ENCODE measurements at places on chromosomes 5 and 9. TPM values are rescaled to one million over a fixed set of nuclear protein-coding genes. Genes with fewer than 3 reads are reported as not detected.

DNA sequence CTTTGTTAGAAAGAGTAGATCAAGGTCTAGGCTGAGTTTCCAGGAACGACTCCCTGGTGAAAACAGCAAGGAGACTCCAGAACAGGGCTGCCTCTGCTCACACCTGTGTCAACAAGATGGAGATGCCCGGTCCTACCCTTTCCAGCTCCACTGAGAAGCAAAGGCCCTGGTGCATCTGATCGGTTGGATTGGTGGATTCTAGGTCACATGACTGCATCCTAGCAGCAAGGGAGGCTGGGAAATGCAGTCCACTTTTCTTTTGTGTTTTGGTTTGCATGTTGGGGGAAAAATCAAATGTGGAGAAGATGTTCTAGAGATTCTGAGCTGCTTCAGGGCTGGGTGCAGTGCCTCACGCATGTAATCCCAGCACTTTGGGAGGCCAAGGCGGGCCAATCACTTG is 82.0 kb upstream of the TRIO start:
- DNase-seq = no peak

- DNase-seq = no peak
These were observed 75.7 kb upstream of the CCDC112 start for GRCh38 chr5:115372146-115372545.

GRCh38 chr5:108818613-108819272 is 71.0 kb downstream of the FER start:
- DNase-seq = no peak

DNA sequence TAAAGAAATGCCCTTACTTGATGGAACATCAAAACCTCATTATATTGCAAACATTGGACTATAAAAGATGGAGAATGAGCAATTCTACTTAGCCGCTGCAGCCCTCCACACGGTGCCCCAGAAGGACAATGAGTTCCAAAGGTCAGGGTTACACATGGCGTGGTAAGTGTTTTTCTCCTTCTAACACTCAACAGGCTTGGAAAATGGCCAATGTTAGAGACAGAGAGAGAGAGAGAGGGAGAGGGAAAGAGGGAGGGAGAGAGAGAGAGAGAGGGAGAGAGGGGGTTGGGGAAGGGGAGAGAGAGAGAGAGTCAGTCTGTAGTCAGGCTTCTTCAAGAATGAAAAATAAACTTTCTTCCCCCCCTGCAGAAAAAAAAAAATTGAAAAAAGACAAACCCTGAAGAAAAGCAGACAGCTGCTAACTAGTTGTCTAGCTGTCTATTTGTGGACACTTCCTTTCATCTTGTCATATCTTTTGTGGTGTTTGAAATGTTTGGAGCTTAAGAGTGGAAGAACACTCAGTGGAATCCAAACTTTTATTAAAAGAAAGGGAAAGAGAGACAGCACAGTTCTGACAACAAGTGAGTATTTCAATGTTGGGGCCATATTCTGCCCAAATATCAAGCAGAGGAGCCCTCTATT is 324.8 kb downstream of the TMEM38B start:
- DNase-seq = no peak

- no peak for DNase-seq
These were observed 4.8 kb downstream of the DYNC2I2 start for GRCh38 chr9:128651798-128652197.

- no peak for DNase-seq
These were observed 8.6 kb upstream of the ZDHHC11 start for GRCh38 chr5:859391-859790.

GRCh38 chr5:58122157-58122556 is 337.7 kb downstream of the PLK2 start:
- DNase-seq = no peak

DNA sequence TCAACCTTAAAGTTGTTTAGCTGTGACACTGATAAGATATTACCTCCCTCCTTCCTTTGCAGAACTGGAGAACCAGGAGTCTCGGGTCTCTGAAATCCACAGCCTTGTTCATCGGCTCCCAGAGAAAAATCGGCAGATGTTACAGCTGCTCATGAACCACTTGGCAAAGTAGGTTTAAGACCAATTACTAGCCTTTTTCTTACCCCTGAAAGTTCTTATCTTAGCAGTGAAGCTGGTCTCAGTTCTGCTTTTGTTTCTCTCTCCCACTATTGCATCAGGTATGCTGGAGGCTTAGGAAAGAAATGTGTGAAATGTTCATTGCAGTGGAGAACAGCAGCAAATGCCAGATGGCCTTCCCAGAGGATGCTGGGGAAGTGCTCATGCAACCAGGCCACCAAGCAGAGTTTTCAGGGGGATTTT is 287.4 kb downstream of the ARHGAP26 start:
- no peak for DNase-seq

DNA sequence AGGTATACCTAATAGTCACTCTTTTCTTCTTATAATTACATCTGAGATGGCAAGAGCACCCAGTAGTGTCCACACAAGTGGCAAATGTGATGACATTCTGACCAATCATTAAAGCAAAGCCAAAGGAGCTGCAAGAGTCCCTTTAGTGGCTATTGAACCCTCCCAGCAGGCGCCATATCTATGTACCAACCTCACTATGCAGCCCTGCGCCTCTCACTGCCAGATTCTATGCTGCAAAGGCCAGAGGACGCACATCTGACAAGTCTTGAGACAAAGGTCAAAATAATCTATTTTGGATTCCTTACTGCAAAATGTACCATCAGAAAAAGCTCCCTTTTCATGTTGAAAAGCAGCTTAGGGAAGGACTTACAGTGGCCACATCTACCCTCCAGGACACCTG is 47.0 kb downstream of the EPB41L4B start:
- DNase-seq = no peak

- no peak for DNase-seq
These were observed 13.6 kb downstream of the FAT2 start for GRCh38 chr5:151577566-151577965.

DNA sequence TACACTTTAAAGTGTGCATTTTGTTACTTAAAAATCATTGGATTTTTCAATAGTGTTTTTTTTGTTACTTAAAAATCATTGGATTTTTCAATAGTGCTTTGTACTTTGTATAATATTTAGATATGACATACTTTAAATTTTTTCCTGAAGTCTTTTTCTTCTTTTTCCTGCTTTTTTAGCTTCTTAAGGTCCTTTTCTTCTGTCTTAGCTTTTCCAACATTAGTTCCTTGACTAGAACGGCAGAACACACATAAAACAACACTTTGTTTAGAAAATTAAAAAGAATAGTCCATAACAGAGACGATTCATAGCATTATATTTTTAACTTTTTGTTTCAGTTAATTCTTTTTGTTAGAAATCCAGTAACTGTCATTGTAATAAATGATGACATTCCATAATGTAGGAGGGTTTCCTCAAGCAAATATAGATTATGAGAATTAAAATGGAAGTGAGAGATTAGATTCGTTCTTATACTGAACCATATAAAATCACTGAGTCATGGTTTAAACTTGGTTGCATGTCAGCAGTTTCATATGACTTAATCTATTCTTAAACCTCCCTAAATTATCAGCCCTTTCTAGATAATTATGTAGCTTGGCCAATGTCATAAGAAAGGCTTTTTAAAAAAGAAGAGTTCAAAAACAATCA is 45.3 kb upstream of the RICTOR start:
- DNase-seq = no peak

Gene CDX1
- total RNA-seq = not detected

DNA sequence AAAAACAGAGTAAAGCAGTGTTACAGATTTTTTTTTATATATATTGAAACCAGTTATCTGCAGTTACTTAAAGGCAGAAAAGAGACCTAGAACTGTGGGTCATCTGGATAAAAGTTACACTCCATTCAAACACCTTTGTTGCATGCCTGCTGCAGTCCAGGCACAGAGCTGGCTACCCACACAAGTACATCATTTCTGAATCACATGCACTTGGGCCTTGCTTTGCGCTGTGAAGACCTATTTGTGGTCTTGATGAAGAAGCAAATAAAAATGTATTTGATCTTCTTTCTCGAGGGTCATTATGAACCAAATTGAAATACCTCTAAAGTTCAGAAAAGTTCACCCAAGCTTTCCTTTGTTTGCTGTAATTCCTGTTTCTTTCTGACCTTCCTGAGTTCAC is 503.0 kb upstream of the ZNF608 start:
- DNase-seq = no peak

Gene SGCD
- total RNA-seq = 7.5 TPM

Gene CXCL14
- 9.5 TPM for total RNA-seq

Gene SVEP1
- total RNA-seq = 5.3 TPM

GRCh38 chr9:14383294-14383693 is 69.4 kb upstream of the NFIB start:
- DNase-seq = no peak

GRCh38 chr9:128161215-128161902 is 1.3 kb downstream of the BBLN start:
- no peak for DNase-seq

- DNase-seq = no peak
These were observed 223.5 kb downstream of the SH3GL2 start for GRCh38 chr9:17802249-17802857.

DNA sequence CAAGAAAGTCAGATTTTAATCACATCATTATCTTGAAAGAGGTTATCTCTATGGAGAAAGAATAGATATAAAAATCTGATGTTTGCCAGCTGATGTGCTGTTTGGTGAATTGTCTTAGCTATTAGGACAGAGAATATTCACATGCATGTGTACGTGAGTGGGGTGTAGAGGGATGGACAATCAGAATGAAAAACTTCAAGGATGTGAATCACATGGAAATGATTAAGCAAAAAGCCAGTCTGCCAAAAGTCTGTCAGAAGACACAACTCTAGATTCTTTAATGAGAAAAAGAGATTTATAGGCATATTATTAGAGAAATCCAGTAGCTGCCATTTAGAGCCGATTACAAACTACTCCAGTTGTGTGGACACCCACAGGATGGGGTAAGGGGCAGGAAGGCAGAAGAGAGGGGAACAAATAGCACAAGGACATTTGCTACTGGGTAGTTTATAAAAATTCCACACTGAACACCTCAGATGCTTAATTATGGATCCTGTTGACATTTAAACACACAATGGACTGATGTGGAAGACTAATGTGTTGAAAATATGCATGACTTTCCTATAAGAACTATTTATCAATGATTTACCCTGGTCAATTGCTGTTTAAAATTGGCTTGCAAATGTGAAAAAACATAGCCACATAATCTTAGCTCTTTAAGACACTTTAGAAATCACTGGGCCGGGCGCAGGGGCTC is 127.4 kb downstream of the PTTG1 start:
- no peak for DNase-seq

Gene FCN1
- 1.1 TPM for total RNA-seq

Gene N4BP3
- total RNA-seq = 8.0 TPM

DNA sequence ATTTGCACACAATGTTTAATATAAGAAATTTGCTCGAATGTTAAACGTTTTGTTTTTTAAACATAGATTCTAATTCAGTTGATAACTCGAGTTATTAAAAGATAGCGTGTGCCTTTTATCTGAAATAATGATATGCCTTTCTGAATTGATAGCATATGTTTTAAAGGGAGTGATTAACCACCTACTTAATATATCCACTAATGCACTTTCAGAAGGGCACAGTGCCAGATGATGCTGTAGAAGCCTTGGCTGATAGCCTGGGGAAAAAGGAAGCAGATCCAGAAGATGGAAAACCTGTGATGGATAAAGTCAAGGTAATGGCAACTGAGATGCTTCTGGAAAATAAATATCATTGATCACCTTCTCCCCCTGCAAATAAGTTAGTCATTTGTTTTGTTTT is 53.9 kb downstream of the ERAP1 start:
- no peak for DNase-seq

DNA sequence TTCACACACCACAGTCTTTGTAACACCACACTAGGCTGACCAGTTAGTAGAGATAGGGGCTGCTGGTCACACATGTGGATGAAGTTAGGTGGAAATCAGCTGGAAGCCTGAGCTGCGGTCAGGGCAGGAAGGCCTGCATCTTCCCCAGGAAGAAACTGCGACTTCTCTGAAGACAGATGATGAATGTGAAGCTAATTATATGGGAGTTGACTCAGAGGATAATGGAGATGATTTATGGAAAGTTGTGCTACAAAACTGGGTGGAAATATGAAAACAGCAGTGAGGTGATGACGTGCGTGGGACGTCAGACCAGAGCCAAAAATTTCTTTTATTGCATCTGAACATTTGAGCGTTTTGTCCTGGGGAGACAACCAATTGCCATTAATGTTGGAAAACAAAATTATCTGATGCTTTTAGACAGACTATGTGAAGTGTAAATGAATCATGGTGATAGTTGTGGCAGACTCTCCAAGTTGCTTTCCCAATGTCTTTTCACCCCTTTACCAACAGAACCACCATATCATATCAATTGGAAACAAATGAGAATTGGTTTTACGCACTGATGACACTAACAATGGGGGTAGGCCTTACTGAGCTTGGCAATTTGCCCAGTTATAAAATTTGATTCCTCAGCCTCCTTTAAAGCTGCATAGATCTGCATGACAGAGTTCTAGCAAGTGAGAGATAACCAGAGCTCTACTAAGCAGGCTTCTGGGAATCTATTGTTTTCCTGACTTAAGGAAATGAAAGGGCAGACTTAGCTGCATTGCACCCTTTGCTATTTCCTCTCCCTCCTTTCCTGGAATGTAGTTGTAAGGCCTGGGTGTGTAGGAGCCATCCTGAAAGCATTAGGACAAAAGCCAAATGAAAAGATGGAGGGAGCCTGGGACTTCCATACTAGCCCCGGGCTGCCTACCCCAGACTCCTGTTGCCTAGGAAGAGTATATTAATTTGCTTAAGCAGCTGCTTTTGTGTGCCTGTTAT is 84.0 kb downstream of the RAB3C start:
- no peak for DNase-seq

Gene FBXL7
- total RNA-seq = 3.0 TPM

GRCh38 chr9:105044518-105044917 is 116.6 kb upstream of the ABCA1 start:
- DNase-seq = no peak

Gene PTPN3
- total RNA-seq = 5.3 TPM

- DNase-seq = no peak
These were observed 4.9 kb downstream of the AK1 start for GRCh38 chr9:127872369-127873222.

DNA sequence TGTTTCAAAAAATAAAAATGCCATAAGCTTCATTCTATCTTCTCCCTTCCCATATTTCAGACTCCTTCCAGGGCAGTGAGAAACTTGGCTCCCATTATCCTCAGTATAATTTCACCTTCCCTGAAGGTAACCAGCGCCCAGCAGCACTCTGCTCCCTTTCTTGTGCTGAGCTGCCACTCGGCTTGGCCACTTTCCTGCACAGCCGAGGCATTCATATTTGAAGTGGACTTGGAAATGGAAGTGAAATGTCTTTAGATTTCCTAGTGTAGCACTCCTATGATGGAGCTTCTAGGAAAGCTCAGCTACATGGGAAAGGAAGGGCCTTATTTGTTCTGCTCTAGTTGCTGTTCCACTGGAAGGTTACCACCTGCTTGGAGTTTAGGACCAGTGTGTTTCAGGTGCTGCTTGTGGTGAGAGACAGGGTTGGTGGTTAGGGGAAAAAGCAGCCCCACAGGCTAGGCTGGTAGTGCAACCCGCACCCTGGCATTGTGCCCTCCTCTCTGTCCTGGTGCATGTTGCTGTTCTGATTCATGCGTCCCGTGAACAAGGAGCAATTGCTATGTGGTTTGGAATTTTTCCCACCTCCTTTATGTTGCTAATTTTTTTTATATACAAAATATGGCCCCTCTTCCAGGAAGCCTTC is 53.8 kb downstream of the RAD23B start:
- no peak for DNase-seq

All from occipital lobe (tissue), 3 donors.